MV-4-11 (cell line): ENCODE measurements at places on chromosomes 4 and X.

GRCh38 chrX:1086444-1087409 lies 125.7 kb downstream of the CRLF2 start:
- no peak for DNase-seq

DNA sequence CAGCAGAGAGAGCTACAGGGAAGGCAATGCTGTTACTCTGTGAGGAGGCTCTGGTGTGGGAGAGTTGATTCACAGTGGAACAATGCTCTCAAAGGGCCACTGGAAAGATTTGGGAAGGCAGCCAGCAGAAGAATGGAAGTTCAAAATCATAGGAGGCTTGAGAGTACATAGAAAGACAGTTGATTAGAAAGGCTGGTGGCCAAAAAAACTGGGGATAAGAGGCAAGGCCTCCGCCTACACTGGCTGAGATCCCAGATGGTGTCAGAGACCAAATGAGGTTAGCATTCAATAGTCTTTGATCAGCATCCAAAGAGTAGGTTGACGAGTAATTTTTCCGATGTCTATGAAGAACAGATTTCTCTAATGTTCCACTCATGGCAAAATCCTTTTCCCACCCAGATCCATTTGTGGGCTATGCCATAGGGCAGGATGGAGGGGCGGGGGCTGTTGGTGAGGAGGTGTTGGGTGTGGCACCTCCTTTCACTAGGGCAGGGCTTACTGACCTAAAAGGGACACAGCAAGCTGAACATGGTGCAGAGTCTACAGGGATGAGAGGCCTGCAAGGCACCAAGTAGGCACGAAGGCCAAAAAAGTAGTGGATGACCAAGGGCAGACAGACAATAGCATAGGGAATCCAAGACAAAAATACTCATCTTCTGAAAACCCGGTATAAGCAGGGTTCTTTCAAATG lies 15.1 kb downstream of the TEC start:
- no peak for DNase-seq

DNA sequence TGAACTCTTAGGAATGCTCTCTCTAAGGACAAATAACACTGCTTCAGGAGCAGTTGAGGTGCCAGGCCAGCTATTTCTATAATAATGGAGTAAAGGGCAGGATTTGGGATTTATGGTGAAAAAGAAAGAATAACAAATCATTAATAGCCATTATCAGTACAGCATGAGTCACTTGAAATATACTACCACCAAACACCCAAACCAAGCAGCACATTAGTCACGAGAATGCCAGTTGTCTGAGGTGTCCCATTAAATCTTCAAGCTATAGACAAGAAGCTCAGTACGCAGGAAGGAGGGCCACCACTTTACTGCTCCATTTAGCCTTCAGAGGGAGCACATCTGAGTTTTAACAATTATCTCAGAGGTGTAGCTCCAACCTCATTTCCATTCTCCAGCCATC lies 106.8 kb upstream of the MAGEA10 start:
- DNase-seq: no peak

GRCh38 chrX:64150775-64151174 lies 54.7 kb downstream of the AMER1 start:
- no peak for DNase-seq

- DNase-seq: no peak
Observed at GRCh38 chr4:32429151-32429550, 1709.0 kb downstream of the PCDH7 start.

GRCh38 chrX:86981326-86981879 lies 536.2 kb upstream of the KLHL4 start:
- no peak for DNase-seq

DNA sequence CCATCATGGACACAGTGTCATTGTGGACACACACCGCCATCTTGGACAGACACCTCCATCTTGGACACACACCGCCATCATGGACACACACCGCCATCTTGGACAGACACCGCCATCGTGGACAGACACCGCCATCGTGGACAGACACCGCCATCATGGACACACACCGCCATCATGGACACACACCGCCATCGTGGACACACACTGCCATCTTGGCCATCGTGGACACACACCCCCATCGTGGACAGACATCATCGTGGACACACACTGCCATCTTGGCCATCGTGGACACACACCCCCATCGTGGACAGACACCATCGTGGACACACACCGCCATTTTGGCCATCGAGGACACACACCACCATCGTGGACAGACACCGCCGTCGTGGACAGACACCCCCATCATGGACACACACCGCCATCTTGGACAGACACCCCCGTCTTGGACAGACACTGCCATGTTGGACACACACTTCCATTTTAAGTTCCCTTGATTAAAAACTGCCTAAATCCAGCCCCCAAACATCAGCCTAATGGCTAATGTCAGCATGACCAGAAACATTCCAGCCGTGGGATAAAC lies 9.1 kb downstream of the ASMTL start:
- DNase-seq: no peak

DNA sequence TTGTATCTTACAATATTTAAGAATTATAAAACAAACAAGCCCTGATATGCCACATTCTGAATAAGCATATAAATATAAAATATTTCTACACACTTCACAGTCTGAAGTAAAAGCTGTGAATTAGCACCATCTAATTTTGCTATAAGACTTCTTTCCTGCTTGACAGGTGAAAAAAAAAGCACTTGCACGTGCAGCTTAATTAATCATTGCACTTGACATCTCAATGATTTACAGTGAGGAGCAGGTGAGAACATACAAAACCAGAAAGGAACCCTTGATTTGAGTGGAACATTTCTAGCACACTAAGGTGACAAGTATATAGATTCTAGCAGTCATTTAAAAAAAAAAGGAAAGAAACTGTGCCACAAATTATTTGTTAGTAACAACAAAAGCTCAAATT lies 47.9 kb downstream of the CHIC2 start:
- no peak for DNase-seq

- no peak for DNase-seq
Observed at GRCh38 chr4:53847965-53848364, 216.4 kb downstream of the CHIC2 start.

DNA sequence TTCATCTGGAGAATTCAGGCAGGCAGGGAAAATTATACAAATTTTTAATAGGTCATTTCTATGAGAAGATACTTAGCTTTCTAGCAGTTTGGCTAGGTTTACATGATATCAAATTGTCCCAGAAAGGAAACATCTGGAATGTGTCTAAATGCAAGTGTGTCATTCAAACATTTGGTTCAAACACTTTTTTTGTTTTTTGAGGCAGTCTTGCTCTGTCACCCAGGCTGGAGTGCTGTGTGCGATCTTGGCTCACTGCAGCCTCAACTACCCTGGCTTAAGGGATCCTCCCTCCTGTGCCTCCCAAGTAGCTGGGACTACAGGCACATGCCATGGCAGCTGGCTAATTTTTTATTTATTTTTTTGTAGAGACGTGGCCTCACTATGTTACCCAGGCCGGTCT lies 31.6 kb downstream of the SPARCL1 start:
- no peak for DNase-seq

DNA sequence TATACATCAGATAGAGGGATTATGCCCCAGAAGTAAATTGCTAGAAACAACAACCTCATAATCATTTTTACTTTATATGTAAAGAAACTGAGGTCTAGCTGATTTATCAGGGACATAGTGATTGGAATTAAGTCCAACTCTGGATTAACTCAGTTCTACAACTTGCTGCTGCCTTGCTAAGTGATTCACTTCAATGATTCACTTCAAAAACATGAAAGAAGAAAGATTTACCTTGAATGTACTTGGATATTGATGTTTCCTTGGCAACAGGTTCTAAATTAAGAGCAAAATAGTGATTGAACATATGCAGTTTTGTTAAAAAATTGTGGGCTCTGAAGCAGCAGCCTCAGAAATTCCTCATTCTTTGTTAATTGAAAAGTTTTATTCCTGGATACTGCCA lies 99.8 kb upstream of the H2AZ1 start:
- no peak for DNase-seq
